Spinal cord (tissue), 10 donors: ENCODE measurements at places on chromosomes 7 and 10. TPM values are rescaled to one million over a fixed set of nuclear protein-coding genes. Genes with fewer than 3 reads are reported as not detected.

DNA sequence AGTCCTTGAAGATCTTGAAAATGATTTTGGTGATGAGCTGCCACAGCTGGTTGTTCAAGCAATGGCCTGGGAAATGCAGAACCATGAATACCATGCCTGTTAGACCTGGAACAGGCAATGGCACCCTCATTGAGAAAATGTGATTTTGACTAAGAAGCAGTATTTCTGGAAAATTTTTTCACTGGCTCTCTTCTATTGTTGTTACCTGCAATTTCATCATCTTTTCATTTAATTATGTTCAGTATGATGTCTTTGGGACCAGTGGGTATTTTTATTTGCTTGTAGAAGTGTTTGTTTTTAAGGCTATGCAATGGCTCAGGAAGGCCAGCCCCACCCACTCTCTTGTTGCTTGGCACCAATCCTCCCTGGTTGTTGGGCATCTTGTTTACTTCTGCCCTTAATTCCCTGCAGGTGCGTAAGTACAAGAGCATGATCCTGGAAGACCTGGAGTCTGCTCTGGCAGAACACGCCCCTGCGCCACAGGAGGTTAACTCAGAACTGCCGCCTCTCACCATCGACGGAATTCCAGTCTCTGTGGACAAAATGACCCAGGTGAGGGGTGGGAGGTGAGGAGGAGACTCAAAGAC, 78.6 kb downstream of the NRF1 start:
- peaks cover 23% of the 10 kb centered on the region for H3K36me3 ChIP-seq
- H3K4me3 ChIP-seq, result no peak overlapping the region
- H3K27ac ChIP-seq, result no peak overlapping the region
- no peaks in the 10 kb centered on the region for H3K4me1 ChIP-seq
- no peaks in the 10 kb centered on the region for H3K27me3 ChIP-seq

- no peaks in the 10 kb centered on the region for H3K27me3 ChIP-seq
- no peaks in the 10 kb centered on the region for H3K36me3 ChIP-seq
- DNase-seq, result no peak
- H3K4me3 ChIP-seq, result no peak overlapping the region
- no peak overlapping the region for H3K27ac ChIP-seq
Observed at GRCh38 chr7:132270517-132270916, 305.8 kb downstream of the PLXNA4 start.

Gene FOXI2
- not detected for total RNA-seq

Gene CD36
- total RNA-seq, result 78.1 TPM

Gene RGR
- 3.4 TPM for total RNA-seq
